Colonic mucosa (tissue), 4 donors: ENCODE measurements at places on chromosomes 16 and 17.

DNA sequence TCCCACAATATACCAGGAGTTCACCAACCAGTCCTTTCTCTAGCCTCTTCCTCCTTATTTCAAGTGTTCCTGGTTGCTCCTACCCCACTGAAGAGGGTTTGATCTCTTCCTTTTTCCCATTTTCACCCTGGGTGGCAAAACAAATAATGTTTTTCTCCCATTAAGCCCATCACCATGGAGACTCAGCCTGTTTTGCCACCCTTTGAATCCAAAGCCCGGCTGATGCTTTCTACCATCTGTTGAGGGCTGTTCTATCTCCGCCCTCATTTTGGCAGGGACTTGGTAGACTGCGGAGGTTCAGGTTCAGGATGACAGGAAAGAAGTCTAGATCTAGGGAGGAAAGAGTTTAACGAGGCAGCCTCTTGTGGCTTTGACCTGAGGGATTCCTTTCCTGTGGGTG, 2.6 kb downstream of the DNAH2 start:
- no peak for DNase-seq

DNA sequence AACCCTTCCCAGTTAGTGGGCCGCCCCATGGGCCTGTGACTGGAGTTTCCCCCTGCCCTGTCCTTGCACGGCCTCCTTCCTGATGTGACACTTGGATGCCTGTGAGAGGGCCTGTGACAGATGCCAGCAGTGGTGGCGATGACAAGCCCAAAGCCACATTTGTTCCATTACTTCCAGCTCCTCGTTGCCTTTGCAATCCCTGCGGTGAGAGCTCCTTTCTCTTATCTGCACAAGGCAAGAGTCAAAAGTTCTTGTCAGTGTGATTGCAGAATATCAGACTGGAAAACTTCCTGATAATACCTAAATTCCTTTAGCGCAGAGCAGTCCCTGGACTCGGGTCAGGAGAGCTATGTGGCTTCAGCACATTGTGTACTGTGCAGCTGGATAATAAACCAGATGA, 54.4 kb upstream of the ARHGAP44 start:
- no peak for DNase-seq

DNA sequence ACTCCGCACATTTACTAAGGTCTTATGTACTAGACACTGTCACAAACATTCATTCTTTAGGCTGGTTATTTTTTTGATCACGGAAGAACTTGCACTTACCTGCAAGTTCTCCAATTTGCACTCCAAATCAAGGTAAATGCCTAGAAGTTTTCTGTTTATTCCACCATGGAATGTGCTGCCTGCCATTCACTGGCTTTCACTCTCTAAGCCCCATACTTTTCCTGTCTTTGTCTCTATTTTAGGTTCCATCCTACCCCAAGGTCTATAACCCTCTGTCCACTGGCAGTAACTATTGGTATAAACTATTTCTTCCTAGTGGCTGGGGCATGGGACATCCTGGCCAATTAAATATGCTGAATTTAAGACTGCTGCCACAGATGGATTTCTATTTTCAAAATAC, 15.9 kb downstream of the XPO6 start:
- DNase-seq = no peak

- no peak for DNase-seq
These were observed 42.7 kb upstream of the CORO6 start for GRCh38 chr17:29665481-29665810.
